ENCODE measurements at places on chromosomes 11 and 22.
A peak's percentile ranks its signal among the peaks of the same experiment; 100 is the strongest.

GRCh38 chr11:61912530-61912898 is 4.9 kb downstream of the RAB3IL1 start:
- no peak for DNase-seq

- no peak for DNase-seq
Observed at GRCh38 chr11:114171257-114172054, 111.9 kb downstream of the ZBTB16 start.

- no peak for DNase-seq
Observed at GRCh38 chr22:23240639-23241389, 60.5 kb downstream of the BCR start.

DNA sequence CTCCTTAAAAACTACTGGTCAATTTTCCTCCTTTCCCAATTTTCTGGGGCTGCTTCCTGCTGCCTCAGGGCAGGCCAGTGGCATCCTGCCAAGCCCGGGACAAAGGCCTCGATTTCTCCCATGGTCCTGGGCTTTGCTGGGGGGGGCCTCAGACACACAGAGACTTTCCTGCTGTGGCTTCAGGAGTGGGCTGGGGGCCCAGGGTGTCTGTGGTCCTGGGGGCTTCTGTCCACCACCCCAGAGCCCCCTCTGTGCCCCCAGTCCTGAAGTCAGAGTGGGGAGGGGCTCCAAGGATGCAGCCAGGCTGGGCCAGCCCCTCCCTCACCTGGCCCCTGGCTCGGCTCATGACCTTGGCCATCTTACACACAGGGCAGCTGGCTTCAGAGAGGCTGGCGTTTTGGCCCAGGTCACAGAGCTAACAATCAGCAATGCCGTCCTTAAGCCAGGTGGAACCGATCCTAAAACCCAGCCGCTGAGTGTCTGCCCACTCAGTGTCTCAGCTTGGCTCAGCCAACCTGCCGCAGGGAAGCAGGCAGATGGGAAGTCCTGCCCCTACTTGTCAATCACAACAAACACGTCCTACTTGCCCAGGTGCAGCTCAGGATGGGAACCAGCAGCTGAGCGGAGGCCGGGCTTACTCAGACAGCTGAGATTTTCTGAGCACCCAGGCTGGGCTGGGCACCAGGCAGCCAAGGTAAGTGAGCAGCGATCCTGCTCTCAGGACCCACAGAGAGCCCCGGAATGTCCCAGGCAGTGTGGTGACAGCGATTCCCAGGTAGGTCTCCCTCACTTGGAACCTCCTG is 34.6 kb downstream of the OSBPL5 start:
- DNase-seq, result no peak

GRCh38 chr22:35411102-35411501 is 11.2 kb downstream of the MCM5 start:
- DNase-seq, result no peak

DNA sequence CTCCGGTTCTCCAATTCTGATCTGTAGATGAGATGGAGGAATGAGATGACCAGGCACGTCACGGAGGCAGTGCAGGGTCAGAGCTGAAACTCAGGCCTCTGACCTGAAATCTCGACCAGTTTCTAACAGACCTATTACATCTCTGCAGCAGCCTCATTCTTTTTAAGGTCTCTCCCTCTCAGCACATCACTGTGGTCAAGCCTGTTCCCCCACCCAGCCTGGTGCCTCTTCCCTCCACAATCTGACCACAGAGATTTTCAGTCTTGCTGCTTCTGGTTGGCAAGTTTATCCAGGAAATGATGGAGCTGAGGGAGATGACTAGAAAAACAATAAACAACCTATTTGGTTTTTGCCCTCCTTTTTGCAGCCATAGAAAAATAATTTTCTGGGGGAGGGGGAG is 9.5 kb downstream of the GRAMD1B start:
- no peak for DNase-seq

DNA sequence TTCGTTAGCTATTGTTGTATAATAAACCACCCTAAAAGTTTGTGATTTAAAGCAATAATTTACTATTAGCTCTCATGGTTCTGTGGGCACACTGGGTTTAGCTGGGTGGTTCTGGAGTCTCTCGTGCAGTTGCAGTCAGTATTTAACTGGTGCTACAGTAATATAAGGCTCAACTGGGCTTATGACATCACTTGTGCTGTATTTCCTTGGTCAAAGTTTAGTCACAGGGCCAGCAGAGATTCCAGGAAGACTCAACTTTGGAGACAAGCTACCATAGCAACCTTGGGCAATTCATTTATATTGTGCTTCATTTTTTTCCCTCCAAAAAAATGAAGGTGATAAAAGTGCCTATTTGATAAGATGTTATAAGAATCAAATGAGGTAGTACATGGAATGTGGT is 204.2 kb upstream of the GUCY1A2 start:
- no peak for DNase-seq

DNA sequence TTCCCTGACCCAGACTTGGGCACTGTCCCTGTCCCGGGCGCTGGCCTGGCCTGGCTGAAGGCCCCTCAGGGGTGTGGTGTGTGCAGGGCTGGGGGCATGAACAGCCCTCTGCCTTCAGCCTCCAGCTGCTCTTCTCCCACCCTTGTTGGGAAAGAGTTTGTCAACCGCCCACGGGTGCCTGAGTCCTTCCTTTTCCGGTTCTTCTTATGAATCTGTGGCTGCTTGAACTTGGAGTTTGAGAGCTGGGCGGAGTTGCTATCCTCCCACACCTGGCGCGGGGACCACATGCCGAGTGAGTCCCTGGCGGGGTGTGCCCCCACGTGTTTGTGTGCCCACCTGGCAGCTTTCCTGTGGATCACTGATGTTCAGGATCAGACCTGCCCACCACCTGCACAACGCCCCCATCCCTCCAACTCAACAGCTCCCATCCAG is 13.4 kb downstream of the NFAM1 start:
- no peak for DNase-seq

GRCh38 chr11:120708511-120709183 is 197.1 kb downstream of the GRIK4 start:
- no peak for DNase-seq

DNA sequence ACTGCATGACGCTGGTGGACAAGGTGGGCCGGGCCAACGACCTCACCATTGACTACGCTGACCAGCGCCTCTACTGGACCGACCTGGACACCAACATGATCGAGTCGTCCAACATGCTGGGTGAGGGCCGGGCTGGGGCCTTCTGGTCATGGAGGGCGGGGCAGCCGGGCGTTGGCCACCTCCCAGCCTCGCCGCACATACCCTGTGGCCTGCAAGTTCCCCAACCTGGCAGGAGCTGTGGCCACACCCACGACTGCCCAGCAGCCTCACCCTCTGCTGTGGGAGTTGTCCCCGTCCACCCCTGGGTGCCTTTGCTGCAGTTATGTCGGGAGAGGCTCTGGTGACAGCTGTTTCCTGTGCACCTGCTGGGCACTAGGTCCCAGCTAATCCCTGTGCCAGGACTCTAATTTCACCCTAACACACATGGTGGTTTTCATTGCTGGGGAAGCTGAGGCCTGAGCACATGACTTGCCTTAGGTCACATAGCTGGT is 49.0 kb upstream of the PPP6R3 start:
- DNase-seq, result no peak

- no peak for DNase-seq
Observed at GRCh38 chr11:85359859-85360258, 267.3 kb downstream of the DLG2 start.

- peak; percentile 24 for DNase-seq
Observed at GRCh38 chr11:102799681-102800340, 1.9 kb upstream of the MMP1 start.

DNA sequence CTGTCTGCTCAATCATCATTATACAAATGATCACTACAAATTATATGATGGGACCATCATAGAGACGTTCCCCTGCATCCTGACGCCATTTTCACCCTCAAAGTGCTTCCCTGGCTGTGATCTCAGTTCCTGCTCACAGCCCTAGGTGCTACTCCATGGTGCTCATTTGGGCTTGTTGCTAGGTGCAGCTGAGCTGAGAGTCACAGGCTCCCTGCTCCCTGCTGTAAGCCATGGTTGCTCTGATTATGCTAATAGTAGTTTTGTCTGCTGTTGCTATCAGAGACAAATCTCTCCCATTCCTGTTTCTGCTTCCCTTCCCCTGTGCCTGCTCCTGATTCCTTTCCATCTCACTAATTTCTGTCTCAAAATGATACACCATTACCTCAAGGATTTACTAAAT is 474.3 kb downstream of the METTL15 start:
- no peak for DNase-seq

DNA sequence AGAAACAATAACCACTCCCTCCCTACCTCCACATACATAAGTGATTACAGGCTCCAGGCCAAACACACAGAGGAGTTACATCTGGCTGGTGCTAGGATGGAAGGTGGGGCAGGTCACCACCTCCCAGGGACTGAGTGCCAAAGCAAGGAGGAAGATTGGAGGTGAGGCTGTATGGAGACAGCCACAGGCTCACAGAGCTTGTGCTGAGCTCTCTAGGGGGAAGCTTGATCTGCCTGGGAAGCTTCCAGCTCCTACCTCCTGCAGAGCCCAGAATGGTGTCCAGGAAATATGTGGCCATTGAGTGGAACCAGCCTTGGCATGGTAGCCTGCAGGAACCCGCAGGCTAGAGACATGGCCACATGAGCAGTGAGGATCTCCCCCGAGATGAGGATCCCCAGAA is 3.6 kb upstream of the MED15 start:
- DNase-seq, result peak; percentile 57

DNA sequence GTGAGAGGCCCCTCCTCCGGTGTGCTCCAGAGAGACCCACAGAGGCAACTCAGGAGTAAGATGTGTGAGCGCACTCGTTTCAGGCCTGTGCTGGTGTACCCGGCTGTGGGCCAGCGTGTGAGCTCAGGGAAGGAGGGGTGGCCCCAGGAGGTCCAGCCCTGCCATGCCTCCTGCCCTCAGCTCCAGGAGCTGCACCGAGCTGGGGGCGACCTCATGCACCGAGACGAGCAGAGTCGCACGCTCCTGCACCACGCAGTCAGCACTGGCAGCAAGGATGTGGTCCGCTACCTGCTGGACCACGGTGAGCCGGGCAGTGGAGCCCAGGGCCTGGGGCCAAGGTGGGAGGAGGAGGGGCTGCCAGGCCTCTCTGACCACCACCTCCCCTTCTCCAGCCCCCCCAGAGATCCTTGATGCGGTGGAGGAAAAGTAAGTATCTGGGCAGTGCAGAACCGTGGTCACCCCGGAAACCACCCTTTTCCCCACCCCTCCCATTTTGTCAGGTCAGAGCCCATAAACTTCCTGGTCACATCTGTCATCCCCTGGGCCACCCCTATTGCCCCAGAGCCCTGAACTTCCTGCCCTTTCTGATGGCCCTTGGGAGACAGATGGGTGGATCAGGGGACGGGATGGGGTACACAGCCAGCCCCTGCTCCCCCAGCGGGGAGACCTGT is 2.5 kb upstream of the MDK start:
- no peak for DNase-seq

- no peak for DNase-seq
Observed at GRCh38 chr22:35957589-35957988, 71.0 kb downstream of the RBFOX2 start.
